ENCODE measurements at places on chromosomes 5 and 9.

DNA sequence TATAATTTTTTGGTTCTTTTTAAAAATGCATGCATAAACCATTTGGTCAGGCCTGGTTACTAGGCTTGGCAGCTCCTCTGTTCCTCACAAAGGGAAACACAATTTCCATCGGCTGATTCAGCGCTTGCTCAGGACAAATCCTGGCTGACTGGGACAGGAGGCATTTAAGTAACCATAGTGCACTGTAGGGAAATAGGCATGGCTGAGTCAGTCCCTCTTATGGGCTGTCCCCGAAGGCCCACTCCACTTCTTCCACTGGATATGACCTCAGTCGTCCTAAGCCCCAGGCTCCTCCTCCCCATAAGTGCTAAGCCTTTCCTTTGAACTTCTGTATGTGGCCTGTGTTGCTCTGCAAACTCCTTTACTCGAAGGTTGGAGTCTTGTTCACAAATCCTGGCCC is 71.2 kb upstream of the GLIS3 start:
- no peak for DNase-seq

GRCh38 chr9:121814594-121814993 is 163.2 kb downstream of the DAB2IP start:
- DNase-seq: no peak

DNA sequence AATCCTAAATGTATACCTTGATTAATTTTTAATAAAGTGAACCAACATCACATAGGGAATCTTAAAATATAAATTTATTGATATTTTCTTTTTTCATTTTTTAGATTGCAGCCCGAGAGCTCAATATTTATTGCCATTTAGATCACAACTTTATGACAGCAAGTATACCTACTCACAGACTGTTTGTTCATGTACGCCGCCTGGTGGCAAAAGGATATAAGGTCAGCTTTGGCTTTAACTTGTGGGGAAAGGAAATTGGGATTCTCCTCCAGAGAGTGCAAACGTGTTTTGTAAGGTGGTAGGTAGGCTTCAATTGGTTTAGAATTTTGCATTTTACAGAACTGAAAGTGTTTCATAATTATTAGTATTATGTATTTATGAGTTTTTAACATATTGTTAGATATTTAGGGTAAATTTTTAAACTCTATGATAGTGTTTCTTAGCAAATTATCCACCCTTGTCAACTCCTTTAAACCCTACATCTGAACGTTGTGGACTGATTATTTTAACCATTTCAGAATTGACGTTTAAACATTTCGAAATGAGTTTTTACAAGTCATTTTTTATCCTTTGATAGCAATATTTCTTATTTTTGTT is 17.5 kb upstream of the DHFR start:
- peak; percentile 51 for DNase-seq

GRCh38 chr9:132142924-132143323 is 18.9 kb upstream of the NTNG2 start:
- DNase-seq: no peak

- DNase-seq: no peak
These were observed 16.3 kb downstream of the KLF9 start for GRCh38 chr9:70398145-70398556.

GRCh38 chr9:133752739-133753446 is 14.7 kb upstream of the SARDH start:
- no peak for DNase-seq

DNA sequence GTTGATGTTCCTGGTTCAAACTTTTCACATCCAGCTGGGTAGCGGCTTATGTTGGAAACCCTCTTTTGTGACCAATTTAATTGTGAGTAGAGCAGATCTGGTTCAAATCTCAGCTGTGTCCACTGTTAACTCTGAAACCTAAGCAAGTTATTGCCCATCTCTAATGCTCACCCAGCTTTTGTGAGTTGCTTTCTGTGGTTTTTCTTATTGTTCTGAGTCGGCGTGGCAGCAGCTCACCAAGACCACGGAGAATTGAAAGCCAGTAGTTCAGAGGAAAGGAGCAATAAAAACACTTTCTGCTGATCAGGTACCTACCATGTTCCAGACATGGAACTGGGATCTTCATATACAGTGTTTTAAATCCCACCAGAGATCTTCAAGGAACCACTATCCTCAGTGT is 114.4 kb downstream of the DOCK2 start:
- DNase-seq: no peak

DNA sequence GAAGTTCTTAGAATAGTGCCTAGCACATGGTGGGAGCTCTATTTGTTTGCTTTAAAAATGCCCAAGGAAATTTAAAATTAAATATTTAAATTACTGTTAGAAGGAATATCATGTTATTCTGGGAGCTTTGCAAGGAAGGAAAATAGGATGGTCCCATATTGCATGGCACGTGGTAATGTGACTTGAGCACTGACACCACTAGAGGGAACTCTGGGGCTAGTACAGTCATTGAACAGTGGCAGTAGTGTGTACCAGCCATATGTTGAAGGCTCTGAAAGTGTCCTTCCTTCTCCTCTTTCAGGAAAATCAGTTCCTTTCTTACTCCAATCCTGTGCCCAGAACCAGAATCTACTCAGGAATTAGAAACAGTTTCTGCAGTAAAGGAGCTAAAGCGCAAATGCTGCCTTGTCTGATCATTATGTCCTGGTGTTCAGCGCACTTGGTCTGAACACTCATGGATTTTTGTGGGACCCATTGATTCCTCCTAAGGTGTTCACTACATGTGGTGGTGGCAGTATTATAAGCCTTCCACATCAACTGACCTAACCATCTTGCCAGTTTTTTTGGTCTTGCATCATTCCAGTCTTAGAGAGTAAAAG is 54.1 kb downstream of the GDA start:
- DNase-seq: no peak

DNA sequence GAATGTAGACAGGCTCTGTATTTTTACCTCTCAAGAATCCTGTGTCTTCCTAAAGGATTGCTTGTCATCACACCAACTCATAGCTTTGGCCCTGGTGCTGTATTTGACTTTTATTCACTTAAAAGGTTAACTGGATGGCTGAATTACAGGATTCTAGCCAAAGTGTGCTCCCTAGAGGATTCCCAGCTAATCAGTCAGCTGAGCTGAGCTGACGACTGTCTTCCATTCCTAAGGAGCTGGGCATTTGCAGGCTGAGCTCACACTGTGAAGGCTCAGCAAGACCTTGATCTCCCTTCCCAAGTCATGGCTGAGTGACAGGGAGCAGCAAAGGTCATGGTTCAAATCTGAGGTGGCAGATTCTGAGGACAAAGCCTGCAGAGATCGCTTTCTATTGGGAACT is 59.0 kb upstream of the PALM2AKAP2 start:
- DNase-seq: no peak

DNA sequence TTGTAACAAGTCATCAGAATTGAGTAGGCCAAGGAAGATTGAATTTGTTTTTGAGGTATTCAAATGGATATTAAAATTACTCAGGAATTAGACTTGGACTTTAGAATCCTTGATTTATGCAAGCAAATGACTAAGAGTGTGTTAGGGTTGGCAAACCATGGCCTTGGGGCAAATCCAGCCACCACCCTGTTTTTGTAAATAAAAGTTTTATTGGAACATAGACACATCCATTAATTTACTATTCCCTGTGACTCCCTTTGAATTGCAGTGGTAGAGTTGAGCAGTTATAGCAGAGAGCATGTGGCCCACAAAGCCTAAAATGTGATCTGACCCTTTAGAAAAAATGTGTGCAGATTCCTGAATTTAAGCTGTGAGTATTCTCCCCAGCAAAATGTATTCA is 115.6 kb downstream of the WDR70 start:
- DNase-seq: no peak

DNA sequence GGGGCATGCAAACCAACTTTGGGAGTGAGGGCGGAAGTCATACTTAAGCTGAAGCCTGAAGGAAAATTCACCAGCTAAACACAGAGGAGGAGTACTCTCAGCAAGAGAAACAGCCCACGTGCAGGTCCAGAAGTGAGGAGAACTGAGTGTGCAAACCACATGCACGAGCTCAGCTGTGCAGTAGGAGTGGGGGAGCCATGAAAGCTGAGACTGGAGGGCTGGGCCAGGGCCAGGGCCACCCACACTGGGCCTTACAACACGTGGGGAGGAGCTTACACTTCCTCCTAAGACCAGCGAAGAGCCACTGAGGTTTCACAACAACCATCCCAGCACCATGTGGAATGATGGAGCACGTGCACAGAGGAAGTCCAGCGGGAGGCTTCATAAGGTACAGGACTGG is 9.3 kb upstream of the WWC1 start:
- DNase-seq: no peak

DNA sequence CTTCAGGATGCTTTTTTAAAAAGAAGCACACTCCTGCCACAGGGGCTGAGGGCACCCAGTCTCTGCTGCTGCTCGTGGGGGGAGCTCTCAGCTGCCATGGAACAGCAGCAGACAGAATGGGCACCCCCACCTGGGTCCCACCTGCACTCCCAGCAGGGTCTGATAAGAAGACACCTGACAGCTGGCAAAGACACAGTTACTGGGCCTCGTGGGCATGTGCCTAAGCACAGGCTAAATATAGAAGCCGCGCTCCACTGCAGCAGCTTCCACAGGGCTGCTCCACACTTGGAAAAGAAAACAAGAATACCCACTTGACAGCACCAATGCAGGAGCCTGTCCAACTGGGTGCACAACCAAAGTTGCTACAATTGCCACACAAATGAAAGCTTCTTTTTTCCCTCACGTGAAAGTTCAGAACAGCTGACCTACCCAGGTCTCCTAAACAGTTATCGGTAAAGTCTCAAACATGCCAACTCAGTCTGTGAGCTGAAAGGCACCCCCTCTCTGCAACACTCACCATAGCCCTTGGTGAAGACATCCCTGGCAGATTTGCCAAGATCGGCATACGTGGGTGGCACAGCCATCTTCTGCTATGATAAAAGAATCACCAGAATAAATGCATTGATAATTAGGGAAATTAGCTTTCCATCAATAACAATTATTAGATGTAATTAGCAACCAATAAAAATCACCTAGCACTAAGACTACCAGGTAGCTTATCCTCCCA is 12.2 kb downstream of the VDAC1 start:
- no peak for DNase-seq

DNA sequence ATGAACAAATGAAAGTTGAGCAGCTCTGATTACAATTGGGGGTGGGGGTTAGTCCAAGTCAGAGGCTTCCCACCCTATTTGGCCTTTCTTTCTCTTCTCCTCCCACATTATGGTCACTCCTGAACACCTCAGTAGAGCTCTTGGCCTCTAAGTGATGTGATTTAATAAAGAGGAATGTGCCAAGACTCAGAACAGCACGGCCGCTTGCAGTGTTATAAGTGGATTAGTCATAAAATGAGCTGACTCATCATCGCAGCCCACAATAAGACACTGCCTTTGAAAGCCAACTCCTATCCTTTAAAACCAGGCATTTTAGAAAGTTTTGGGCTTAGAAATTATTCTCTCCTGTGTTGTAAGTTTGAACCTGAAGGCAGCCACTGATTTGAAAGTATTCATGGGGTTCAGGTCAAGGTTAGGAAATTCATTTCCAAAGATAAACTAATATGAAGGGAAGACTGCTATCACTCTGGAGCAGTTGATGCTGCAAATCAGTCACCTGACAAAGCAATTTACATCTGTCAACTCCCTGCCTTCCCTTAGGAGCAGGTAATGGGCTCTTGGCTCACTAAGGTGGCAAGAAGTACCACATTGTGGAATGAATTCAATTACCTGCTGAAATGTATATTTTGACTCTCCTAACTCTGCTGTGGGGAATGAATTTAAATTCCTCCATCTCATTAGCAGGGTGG is 283.6 kb upstream of the NMUR2 start:
- no peak for DNase-seq

- no peak for DNase-seq
These were observed 439.0 kb upstream of the MPDZ start for GRCh38 chr9:13718539-13718938.

- DNase-seq: no peak
These were observed 60.2 kb downstream of the NEURL1B start for GRCh38 chr5:172701291-172701656.

GRCh38 chr9:6382681-6383080 is 30.3 kb upstream of the UHRF2 start:
- no peak for DNase-seq

GRCh38 chr9:34417734-34418133 is 40.6 kb downstream of the FAM219A start:
- DNase-seq: no peak

DNA sequence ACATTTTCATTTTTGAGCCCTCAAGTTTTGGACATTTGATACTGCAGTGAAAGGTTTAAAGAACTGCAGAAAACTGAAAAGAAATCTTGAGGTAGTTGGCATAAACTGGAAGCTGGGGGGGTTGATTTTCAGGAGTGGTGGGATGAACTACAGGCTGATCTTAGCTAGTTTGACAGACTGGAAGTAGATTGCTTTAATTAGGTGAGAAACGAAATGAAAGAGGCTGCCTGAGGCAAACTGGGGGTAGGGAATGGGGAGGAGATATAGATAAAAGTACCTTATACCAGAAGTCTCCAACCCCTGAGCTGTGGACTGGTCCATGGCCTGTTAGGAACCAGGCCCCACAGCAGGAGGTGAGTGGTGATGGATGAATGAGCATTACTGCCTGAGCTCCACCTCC is 101.4 kb upstream of the SPEF2 start:
- no peak for DNase-seq

DNA sequence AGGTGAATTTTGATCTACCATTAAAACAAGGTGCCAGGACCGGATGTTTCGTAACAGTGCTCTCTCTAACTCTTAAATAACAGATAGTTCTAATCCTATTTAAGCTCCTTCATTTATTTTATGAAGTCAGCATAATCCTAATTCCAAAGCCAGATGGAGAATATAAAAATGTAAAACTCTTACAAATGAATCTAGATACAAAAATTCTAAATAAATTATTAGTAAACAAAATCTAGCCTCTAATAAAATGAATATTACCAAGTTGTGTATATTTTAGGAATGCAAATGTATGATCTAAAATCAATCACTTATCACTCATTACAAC is 32.4 kb upstream of the IL33 start:
- DNase-seq: no peak

DNA sequence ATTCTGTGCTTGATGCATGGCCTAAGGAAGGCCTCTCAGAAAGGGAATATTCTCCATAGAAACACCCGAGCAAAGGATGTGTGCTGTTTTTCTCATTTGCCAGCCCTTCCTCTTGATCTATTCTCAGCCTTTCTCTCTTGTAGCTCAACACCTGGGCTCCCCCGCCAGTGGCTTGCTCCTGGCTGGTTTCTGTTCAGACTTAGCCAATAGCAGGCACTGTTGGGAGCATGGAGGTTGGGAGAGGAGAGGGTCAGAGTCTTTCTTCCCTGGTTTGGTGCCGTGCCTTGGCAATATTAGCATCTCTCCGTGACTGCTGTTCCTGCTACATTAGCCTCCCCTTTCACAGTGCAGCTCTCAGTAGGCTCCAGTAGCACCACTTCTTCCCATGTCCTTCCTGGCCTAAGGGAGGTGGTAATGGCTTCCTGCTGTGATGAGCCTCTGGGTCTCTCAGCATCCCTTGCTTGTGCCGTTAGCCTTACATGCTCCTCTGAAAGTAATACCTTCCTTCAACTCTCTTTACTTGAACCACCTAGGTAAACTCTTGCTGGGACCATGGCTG is 269.7 kb upstream of the GAS1 start:
- no peak for DNase-seq
